ENCODE measurements at places on chromosomes 2 and 18. TPM values are rescaled to one million over a fixed set of nuclear protein-coding genes. Genes with fewer than 3 reads are reported as not detected.
A peak's percentile ranks its signal among the peaks of the same experiment; 100 is the strongest.

Gene VWA3B
- total RNA-seq: 2.9 TPM

Gene DES
- 211 TPM for total RNA-seq

Gene TMEM17
- 0.94 TPM for total RNA-seq

Gene UGT1A10
- total RNA-seq: not detected

Gene CD226
- 1.2 TPM for total RNA-seq

GRCh38 chr2:239929504-239929903 is 95.6 kb downstream of the NDUFA10 start:
- DNase-seq: peak; percentile 1

GRCh38 chr18:12001421-12001820 is 20.1 kb downstream of the IMPA2 start:
- no peak for DNase-seq

GRCh38 chr2:36633470-36634092 is 35.6 kb upstream of the FEZ2 start:
- no peak for DNase-seq

GRCh38 chr2:55063226-55063625 is 13.0 kb upstream of the RTN4 start:
- no peak for DNase-seq

GRCh38 chr2:219125225-219125885 is 35.3 kb downstream of the NHEJ1 start:
- DNase-seq: peak; percentile 65

DNA sequence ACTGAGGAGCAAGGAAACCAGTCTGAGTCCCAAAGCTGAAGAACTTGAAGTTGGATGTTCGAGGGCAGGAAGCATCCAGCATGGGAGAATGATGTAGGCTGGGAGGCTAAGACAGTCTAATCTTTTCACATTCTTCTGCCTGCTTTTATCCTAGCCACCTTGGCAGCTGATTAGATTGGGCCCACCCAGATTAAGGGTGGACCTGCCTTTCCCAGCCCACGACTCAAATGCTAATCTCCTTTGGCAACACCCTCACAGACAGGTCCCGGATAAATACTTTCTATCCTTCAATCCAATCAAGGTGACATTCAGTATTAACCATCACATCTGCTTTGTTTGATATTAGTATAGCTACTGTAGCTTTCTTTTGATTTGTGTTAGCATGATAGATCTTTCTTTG is 27.1 kb downstream of the VRK2 start:
- no peak for DNase-seq
